ENCODE measurements at places on chromosomes 7 and 10.

DNA sequence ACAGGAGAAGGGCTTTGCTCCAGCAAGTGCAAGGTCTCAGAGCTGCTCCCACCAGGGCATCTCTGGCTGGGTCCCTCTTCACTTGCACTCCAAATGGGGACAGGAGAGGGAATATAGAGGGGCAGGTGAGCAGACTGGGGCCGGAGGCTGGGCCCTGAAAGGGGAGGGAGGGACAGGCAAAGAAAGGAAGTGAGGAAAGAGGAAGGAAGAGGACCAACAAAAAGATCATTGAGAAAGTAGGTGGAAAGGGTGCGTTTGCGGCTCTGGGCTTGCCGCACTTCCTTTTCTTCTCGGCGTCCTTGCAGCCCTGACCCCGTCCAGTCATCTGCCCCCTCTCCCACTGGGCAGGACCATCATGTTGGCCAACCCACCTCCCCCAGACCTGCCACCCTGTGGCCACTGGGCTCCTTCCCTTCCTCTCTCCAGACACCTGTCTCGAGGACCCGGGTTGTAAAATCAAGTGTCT lies 14.0 kb downstream of the ITPRIP start:
- DNase-seq: peak; percentile 93

GRCh38 chr10:54797636-54798321 lies 3.3 kb downstream of the PCDH15 start:
- DNase-seq: no peak

GRCh38 chr7:84536271-84536870 lies 341.8 kb upstream of the SEMA3A start:
- no peak for DNase-seq

DNA sequence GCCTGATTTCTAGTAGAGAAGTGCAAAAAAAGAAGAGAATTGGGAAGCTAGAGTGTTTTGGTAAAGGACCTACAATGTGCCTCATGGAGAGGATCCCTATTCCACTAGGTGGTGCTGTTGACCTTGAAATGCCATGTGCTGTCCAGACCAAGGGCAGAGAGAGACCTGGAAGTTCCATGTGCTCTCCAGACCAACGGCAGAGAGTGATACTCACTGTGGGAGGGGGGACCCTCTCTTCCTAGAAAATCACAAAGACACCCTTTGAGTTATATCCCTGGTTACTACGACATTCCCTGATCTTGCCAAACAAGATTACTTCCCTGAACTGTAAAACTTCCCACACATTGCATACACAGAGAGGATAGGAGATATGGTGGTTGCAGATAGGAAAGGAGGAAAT lies 212.7 kb upstream of the ZNF804B start:
- peak; percentile 36 for DNase-seq

- no peak for DNase-seq
Measured at GRCh38 chr10:52213321-52213752, 100.7 kb upstream of the DKK1 start.
